T-helper 1 cell (primary cell): ENCODE measurements at places on chromosomes 3 and 15.

DNA sequence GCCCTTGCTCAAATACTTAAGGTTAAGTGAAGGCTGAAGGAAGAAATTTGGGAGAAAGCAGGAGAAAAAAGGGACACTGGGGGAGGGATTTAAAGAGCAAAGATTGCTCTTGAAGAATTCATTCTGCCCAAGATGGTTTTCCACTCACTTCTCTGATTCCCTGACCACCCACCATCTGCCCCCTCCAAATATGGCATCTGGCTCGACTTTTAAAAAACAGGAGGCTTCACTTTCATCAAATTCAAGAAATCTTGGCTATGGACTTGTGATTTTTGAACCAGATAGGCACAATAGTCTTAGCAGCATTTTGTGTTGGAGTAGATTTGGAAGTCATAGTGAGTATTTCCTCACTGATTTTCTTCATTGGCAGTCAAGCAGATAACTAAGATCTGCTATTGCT lies 574.4 kb upstream of the SUCLG2 start:
- no peak for DNase-seq

- DNase-seq, result no peak
These were observed 45.3 kb downstream of the OSTN start for GRCh38 chr3:191244242-191244867.

GRCh38 chr15:85444122-85444745 lies 63.8 kb downstream of the AKAP13 start:
- DNase-seq, result no peak

DNA sequence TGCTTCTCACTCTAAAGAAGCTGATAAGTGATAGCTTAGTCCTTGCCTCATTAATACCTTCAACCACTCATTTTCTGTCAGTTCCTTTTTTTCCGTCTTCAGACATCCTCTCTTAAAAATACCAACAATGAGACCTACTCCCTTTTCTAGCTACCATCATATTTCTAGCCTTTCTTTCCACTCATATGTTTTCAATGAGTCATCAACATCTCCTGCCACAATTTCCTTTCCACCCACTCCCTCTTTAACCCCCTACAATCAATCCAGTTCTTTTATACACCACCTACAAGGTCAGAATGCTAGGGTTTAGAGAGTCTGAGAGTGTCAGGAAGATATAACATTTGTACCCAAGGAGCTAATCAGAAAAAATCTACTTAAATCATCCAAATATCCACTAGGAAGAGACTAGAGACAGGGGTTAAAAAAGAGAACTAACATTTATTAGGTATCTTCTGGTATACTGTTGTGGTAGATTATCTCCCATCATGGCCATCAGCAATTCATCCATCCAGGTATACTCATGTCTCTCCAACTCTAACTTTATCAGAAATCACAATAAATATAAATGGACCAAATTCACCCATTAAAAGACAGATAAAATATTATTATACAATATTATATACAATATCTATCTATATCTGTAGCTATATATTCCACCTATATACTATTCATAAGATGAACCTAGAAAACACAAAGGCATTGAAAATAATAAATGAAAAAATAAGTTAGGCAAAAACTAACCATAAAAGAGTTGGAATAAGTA lies 42.5 kb downstream of the MYLK start:
- DNase-seq, result no peak

- no peak for DNase-seq
These were observed 64.2 kb downstream of the ABTB1 start for GRCh38 chr3:127736801-127737539.

DNA sequence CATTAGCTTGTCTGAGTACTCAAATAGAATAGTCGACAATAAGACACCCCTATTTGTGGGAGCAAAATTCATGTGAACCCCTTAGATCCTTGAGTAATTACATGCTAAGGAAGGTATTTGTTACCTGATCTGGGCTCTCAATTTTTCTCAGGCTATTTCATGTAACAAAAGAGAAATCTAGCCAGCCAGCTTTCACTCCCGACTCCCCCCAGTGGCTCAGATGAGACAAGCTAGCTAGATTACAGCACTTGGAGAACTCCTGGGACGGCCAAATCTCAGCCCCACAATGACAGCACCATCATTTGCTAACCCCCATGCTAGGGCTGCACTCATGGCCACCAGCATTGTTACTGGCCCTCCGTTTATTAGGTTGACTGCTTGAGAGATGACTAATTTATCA lies 41.3 kb downstream of the GLDN start:
- no peak for DNase-seq
